ENCODE measurements at places on chromosomes 5 and 9. TPM values are rescaled to one million over a fixed set of nuclear protein-coding genes. Genes with fewer than 3 reads are reported as not detected.

DNA sequence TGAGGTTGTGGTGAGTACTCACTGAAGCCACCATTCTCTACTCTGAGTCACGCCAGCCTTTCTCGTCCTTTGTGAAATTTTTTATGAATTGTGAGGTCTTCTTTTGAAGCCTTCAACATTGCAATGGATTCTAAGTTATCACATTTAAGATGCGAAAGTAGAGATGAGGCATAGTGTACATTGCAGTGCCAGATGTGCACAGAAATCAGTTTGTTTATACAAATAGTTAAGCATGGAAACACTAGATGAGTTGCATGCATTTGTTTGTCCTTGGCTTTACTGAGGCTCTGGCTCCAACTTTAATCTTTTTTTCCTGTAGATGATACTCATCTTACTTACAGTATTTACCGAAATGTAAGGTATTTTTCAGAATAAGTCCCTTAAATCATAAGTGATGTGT is 453.7 kb upstream of the RIOK2 start:
- DNase-seq, result no peak

ORM2 gene
- not detected for polyA plus RNA-seq

DNA sequence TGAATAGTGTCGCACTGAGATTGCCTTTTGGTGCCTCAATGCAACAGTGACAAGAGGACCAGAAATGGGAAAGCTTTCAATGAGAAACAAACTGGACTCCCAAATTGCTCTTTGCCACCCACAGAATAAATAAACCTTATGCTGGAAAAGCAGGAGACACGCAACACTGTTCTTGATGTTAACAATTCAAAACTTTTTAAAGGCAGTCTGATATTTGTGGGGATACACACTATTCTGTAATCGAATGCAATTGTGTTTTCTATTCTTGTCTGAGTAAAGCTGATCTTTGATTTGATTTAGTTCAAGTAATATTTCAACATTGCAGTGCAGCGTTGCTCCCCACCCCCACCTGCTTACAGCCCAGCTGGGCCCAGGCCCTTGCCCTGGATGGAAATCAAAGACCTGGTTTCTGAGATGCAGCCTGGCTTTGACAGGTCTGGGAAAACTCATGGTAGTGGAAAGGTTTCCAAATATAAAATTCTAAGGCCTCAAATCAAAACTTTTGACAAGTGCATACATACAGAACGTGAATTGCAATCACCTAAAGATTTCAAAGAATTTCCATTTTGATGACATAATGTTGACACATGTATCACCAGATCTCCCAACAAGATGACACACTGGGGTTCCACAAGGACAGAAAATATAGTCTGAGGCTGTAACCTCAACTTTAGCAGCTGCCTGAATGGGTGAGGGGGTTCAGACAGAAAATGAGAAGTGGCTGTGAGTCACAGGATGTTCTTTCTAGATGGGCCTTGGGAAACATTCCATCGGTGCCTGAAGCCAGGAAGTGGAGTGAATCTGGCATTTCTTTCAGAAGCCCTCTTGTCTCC is 55.1 kb downstream of the ABCA1 start:
- no peak for DNase-seq

PALM2AKAP2 gene
- 9.9 TPM for polyA plus RNA-seq

- DNase-seq, result no peak
Observed at GRCh38 chr5:159783726-159784247, 132.5 kb upstream of the ADRA1B start.

DNA sequence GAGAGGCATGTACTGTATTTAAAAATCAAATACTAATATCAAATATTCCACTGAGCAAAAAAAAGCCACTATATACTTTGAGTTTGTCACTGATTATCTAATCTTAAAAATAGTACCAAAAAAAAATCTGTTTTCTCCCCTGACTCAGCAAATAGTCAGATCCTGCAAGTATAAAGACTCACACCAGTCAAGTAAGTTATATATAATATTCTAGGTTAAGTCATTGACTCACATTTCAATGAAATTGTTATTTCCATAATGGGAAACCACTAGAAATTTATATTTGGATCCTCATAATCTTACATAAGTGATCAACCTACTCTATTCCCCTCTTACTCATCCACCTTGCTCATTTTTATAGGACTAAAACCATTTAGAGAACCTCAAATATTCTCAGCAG is 447.2 kb upstream of the MEF2C start:
- no peak for DNase-seq

DNA sequence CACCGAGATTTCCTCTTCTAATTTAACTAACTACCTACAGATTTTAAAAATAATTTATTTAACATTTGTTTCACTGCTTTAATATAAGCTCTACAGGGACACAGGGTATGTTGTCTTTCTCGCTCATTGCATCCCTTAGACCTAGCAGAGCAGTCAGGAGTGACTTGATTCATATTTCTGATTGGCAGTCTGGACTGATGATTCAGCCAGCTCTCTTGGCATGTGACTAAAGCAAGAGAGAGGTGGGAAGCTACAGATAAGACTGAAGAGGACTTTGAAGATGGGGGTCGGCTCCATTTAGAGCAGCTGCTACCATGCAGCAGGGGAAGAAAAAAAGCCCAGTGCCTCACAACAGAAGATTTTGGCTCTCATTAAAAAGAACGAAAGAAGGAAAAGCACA is 173.4 kb upstream of the STK32A start:
- DNase-seq, result no peak

DNA sequence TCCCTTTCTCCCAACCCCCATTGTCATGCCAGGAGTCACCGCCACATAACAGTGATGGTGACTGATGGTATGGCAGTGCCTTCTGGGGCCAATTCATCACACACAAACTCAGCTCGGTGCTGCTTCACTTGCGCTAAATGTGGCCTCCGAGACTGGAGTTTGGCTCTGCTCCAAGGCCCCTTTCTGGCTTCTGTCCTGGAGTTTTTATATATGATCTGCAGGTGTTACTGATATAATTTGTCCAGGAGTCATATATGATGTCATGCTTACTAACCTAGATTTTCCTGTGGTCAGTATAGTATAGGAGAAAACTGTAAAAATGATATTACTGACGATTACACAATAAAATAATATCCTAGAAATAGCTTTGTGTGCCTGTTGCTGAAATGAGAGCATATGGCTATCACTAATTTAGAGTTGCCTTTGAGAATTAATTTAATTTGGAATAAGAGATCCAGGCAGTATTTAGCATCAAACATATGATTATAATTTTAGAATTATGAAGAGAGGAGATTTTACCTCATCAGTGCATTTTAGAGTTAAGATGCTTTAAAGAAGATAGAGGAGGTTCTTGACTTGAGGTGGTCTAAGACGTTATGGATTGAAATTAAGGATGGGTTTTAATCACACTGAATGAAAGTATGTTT is 334.1 kb upstream of the CD180 start:
- no peak for DNase-seq

DNA sequence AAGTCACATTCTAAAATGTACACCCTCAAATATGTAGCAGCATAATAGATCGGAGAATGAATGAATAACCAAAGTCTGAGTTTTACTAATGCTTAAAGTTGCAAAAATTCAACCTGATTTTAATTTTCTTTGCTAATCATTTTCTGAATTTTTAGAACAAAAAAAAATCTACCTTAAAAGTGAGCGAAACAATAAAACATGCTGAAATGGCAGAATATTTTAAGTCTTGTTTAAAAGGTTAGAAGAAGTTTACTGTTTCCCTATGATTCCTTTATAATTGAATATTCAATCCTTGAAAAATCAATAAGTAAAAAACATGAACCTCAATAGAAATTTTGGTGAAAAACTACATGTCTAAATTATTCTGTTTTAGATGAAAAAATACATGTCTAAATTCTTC is 27.1 kb upstream of the ZNF462 start:
- DNase-seq, result no peak

- no peak for DNase-seq
Observed at GRCh38 chr5:79611046-79611829, 1.0 kb upstream of the TENT2 start.

SNCAIP gene
- polyA plus RNA-seq, result 25.8 TPM

DNA sequence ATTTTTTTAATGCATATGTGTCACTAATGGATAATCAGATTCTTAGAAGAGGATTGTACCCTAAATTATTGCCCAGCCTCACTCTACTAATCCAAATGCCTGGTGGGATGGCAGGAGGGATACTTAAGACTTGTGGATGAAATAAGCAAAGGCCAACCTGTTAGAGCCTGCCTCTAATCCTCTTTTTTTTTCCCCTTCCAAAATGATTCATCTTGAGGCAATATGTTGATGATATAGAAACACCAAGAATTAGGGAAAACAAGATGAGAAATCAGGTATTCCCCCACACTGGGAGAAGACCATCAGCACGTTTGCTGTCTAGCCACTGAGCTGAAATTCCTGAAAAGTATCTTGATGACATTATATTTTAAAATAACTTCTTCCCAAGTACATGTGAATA is 52.0 kb downstream of the RFK start:
- DNase-seq, result no peak

GRCh38 chr5:101142102-101142501 is 239.0 kb upstream of the ST8SIA4 start:
- DNase-seq, result no peak

GRCh38 chr9:77271023-77271690 is 93.8 kb downstream of the VPS13A start:
- DNase-seq, result no peak

DNA sequence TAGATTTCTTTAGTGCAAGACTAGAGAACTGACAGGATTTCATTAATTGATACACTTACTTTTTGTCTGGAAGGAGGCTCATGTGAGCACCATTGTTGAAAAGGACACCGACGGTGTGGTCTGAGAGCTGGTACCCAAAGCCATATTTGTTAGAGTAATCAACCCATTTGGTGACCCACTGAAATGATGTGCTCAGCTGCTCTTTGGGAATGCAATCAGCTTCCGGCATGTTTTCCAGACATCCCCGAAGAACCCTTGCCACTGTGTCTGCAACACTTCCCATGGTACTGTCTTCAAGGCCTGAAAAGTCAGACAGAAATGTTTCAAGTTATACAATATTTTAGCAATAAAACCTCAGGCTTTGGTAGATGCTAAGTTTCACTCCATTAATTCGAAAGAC is 4.4 kb downstream of the PLK2 start:
- no peak for DNase-seq

DNA sequence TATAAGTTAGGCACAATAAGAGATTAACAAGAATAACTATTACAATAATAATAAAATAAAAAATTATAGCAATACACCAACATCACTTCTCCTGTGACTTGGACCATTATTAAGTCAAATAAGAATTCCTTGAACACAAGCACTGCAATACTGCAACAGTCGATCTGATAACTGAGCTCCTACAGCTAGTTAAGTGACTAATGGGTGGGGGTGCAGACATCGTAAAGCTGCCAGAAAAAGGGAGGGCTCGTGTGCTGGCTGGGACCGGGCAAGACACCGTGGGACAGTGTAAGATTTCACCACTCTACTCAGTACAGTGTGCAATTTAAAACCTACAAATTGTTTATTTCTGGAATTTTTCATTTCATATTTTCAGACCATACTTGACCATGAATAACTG is 78.8 kb downstream of the SNX24 start:
- no peak for DNase-seq

- DNase-seq, result no peak
Observed at GRCh38 chr5:10586008-10586407, 22.1 kb downstream of the ANKRD33B start.

GRCh38 chr5:43840424-43841125 is 237.6 kb downstream of the NNT start:
- DNase-seq, result no peak

DNA sequence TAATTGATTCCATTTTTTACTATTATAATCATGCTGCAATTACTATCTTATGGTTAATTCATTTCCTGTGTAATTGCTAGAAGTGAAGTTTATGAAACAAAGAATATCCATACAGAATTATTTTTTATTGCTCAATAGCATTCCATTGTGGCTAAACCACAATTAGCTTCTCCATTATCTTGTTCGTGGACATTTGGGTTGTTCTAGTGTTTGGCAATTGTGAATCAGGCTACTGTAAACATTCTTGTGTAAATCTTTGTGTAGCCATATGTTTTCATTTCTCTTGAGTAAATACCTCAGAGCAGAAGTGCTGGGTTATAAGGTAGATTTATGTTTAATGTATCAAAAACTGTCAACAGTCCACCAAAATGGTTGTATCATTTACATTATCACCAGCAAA is 341.1 kb downstream of the MAT2B start:
- no peak for DNase-seq

DNA sequence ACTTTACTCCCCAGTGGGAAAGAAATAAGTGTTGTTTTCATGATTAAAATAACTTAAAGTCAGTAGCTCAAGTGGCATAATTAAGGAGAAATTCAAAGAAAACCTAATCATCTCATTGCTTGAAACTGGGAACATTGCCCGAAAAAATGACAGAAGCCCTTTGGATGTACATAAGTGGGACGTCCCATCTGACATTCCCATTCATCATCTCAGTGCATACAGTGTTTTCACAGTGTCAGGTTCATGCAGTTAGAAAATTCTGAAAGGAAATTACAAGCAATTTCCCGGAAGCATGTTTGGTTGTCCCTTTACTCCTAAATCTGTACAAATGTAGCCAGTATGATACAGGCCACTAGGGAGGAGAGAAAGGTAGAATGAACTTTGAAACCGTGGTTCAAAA is 95.6 kb downstream of the ADAMTS16 start:
- DNase-seq, result no peak

ZNF462 gene
- 21.3 TPM for polyA plus RNA-seq

WDR38 gene
- polyA plus RNA-seq, result 0.24 TPM

DNA sequence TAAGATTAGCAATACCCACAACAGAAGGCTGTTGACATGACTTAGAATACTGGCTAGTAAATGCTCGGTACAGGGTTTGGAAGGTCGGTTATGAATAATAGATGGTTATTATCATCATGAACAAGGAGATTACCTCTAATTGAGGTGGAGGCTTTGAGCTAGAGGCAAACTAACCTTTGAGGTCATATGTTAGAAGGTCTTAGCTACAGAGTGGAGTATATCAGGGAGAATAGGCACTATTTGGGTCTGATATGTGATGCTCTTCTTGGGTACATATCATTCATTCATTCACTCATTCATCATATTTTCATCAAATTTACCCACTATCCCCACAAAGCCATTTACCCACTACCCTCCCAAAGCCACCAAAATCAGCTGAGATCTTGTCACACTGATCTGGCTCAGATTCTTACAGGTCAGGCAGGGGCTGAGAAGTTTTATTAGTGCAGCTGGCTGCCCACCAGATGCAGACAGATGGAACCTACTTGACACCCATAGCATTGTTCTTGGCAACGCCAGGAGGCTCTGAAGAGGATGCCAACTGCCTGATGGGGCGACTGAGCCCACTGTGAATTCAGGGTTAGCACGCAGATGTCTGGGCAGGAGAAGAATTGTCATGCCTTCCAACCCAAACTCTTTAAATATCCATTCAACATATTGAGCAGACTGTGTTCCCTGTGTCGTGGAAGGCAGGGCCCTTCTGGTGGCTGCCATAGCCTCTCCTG is 90.2 kb upstream of the SH3PXD2B start:
- DNase-seq, result no peak

CACFD1 gene
- polyA plus RNA-seq, result 23.3 TPM

- DNase-seq, result no peak
Observed at GRCh38 chr9:131149688-131150053, 24.3 kb downstream of the NUP214 start.

GRCh38 chr5:27906931-27907601 is 868.7 kb upstream of the CDH9 start:
- DNase-seq, result no peak

OGN gene
- polyA plus RNA-seq, result 55.2 TPM

SPINK4 gene
- not detected for polyA plus RNA-seq

GRCh38 chr5:84602371-84602771 is 217.7 kb upstream of the EDIL3 start:
- DNase-seq, result no peak
